ENCODE measurements at places on chromosomes 7 and 10.

- no peak for DNase-seq
These were observed 32.1 kb upstream of the TFEC start for GRCh38 chr7:116062666-116063065.

DNA sequence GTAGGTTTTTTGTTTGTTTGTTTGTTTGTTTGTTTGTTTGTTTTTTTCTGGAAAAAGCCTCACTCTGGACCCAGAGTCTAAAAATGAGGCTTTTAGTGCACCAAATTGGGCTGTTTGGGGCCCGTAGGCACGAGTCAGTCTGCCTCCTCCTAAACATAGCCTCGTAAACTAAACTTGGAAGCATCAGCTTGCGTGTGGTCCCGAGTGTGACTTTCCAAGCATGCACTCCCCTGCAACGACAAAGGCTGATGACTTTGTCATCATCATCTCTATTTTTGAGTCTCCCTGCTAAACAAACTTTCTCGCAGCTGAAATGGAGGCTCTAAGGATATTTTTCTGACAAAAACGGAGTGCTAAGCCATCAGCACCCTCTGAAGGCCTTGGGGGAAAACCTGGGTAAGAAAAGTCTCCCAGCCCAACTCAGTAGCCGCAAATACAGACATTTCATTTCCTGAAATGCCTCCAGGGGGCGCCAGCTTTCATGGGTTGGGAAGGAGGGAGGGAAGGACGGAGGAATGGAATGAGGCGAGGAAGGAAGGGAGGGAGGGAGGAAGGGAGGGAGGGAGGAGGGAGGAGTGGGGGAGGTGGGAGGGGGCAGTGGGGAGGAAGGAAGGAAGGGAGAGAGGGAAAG lies 245.9 kb downstream of the KCNMA1 start:
- peak; percentile 54 for DNase-seq

- no peak for DNase-seq
These were observed 99.3 kb upstream of the RPA3 start for GRCh38 chr7:7817748-7818147.

DNA sequence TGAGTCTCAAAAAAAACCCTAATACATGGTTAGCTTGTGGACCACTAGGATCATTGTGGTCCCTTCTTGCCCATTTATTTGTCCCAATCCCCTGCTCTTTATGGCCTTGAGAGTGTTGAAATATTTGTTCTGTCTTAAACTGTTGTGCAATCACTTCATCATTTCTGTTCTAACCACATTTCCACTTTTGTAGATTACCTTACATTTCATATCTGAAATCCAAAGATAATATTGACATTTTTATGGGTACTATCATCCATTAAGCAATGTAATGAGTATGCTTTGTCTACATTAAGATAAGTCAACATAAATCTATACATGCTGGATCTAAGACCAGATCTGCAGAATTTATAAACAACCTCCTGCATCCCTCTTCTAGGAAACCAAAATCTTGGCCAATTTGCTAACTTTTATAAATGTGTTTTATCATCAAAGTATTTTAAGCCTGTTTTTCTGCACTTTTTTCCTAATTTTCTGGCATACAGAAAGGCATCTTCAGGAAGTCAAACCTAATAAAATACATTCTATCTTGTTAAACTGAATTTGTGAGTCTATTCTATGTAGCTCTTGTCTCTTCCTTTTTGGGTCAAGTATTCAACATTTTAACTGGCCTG lies 359.4 kb upstream of the CELF2 start:
- no peak for DNase-seq

DNA sequence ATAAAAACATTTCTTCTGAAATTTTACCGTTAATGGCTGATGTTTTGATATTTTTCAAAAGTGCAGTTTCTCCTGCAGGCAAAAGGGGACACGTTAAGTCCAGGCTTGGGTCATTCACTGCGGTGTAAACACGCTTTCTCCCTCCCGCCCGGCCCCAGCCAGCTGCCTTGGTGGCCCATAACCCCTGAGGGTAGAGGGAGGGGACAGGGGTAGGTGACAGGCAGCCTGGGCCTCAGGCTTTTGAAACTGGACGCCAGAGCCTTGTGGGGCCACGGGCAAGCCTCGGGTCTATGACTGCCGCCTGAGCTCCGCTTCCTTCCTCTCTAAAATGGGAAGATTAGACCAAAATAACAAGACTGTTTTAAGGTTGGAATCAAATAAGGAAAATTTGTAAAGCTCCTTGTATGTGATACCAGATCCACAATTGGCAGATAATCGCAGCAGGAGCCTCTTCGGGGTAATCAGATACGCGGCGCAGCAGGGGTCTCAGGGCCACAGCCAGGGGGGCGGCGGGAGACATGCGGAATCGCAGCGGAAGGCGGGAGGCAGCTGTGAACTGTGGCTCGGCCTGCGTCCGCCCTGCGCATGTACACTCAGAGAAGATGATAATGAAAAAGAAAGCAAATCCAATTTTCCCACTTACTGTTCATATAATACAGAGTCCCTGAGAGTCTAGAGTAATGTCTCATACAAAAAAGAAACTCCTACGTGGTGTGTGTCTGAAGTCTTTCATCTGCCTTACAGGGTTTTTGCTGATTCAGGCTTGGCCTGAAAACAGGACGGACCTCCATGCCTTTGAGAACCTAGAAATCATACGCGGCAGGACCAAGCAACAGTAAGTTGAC lies 138.3 kb downstream of the EGFR start:
- no peak for DNase-seq

DNA sequence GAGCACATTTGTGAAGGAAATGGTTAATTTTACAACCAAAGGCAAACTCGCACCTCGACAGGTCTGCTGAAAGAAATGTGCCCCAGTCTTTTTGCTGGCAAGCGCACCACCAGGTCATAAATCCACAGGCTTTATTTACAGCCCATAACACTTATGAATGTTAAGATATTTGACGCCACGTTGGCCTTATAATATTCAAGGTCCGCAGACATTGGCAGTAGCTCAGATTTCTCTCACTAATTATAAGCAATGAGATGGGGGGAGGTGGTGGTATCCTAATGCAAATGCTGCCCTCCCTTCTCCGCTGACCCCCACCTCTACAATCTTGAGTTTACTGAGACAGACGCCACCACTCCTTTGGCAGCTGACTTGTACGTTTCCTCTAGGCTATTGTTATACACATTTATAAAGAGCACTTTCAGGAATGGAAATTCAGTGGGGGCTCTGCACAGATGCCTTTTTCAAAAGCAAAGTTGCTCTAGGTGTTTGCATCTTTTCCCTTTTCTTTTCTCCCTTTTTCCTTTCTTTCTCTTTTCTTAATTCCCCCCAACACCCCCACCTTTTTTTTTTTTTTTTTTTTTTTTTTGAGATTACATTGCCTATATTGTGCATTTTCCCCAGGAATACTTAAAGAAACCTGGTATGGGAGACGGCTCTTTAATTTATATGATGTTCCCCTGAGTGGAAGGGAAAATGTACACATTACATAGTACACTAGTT lies 6.7 kb downstream of the TCF7L2 start:
- no peak for DNase-seq

GRCh38 chr7:121449329-121449728 lies 53.2 kb upstream of the FAM3C start:
- no peak for DNase-seq

DNA sequence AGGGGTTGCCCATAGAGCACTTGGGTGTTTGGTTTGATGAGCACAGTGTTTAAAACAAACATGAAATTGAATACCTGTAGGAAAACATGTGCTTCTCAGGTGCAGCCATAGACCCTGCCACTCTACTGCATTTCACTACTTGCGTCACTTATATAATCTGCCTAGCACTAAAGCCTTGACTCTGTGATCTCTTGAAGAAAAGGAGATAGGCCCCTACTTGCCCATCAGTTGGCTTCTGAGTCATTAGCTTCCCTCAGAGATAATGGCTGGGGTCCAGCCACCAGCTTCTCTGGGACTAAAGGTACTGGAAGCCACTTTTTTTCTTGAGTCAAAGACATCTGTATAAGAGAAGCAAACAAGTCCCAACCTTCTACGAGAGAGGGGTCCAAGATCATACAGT lies 45.9 kb upstream of the BTRC start:
- DNase-seq, result no peak

DNA sequence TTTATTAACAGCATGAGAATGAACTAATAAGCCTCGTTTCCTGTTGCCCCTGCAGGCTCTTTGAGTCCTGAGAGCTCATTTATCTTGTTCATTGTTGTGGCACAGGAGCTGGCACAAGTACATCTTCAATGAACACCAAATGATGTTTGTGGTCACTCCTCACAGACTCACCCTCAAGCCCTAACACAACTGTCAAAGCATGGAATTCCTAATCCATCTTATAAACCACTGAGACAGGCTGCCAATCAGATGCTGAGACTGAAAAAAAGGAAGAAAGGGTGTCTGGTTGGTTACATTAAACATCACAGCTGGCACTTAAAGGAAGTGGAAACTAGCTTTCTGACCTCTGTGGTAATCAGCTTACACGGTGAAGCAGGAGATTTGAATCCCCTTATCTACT lies 7.7 kb upstream of the CCDC172 start:
- DNase-seq, result peak; percentile 51

Measured in common myeloid progenitor, CD34-positive (primary cell).